Glutamatergic neuron (in vitro differentiated cells): ENCODE measurements at places on chromosomes 16 and 17. TPM values are rescaled to one million over a fixed set of nuclear protein-coding genes. Genes with fewer than 3 reads are reported as not detected.

GRCh38 chr16:29645694-29646187 lies 17.3 kb upstream of the SPN start:
- no peak overlapping the region for H3K4me3 ChIP-seq
- no peaks in the 10 kb centered on the region for H3K4me1 ChIP-seq
- no peaks in the 10 kb centered on the region for H3K27me3 ChIP-seq
- no peak for DNase-seq
- H3K27ac ChIP-seq, result no peak overlapping the region
- H3K36me3 ChIP-seq, result no peaks in the 10 kb centered on the region

DNA sequence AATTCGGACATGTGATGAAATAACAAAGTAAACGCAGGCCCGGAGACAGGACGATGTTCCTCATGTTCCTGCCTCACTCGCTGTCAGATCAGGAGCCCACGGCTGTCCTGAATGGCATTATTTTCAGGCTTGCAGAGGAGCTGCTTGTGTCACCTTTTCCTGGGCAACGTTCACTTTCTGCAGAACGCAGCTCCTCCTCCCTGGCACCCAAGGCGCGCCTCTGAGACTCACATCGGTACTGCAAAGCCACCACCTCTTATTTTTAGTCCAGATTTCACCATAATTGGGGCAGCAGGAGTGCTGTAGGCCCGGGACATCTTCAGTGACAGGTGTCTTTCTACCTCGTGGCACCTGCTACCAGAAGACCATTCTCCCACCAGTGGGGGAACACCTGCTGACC lies 8.0 kb upstream of the C16orf96 start:
- H3K4me3 ChIP-seq, result no peak overlapping the region
- no peaks in the 10 kb centered on the region for H3K36me3 ChIP-seq
- H3K27ac ChIP-seq, result no peak overlapping the region
- peaks cover 6% of the 10 kb centered on the region for H3K27me3 ChIP-seq
- DNase-seq, result no peak

DNA sequence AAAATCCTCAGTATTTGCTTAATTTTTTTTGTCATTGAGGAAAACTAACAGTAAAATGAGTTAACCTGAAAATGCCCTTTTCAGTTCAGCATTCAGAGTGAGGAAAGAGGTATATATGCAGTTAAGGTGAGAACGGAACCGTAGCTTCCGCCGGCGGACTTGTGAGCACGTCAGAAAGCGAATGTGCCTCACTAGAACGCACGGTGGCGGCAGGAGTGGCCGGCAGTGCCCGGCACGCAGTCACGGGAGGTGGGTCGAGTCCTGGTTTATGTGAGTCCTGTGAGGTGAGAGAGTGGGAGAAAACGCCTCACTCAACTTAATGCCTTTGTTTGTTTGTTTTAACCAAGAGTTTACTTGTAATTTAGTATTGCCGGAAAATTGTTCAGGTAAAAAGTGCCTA lies 6.1 kb downstream of the SEC14L1 start:
- H3K27me3 ChIP-seq, result no peaks in the 10 kb centered on the region
- peaks cover 5% of the 10 kb centered on the region for H3K36me3 ChIP-seq
- peaks cover 34% of the 10 kb centered on the region for H3K4me1 ChIP-seq
- no peak overlapping the region for H3K27ac ChIP-seq
- no peak for DNase-seq
- H3K4me3 ChIP-seq, result no peak overlapping the region

GRCh38 chr17:8755590-8756255 lies 2.6 kb downstream of the SPDYE4 start:
- peak overlapping the region; percentile 11 for H3K27ac ChIP-seq
- H3K36me3 ChIP-seq, result peaks cover 5% of the 10 kb centered on the region
- no peak overlapping the region for H3K4me3 ChIP-seq
- no peak for DNase-seq
- no peaks in the 10 kb centered on the region for H3K4me1 ChIP-seq

GRCh38 chr17:27088767-27089078 lies 205.2 kb upstream of the WSB1 start:
- peaks cover 4% of the 10 kb centered on the region for H3K36me3 ChIP-seq
- H3K4me1 ChIP-seq, result no peaks in the 10 kb centered on the region
- no peak overlapping the region for H3K4me3 ChIP-seq
- H3K27me3 ChIP-seq, result peaks cover 5% of the 10 kb centered on the region

DNA sequence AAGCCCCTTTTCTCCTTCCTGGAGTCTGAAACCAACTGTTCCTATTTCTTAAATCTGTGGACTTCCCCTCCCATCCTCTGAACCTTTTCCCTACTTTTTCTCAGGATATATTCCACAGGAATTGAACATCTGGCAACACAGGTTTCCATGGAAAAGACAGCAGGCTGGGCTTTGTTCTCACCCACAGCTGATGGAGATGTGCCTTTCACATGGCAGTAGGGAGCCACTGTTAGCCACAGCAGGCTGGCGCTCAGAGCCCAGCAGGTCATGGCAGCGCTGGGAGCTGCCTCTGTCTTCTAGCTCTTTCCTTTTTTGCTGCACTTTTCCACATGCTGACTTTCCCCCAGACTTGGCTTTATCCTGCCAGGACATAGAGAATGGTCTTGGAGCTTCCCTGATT lies 116.4 kb upstream of the NLRP1 start:
- no peak overlapping the region for H3K4me3 ChIP-seq
- H3K27me3 ChIP-seq, result peaks cover 5% of the 10 kb centered on the region
- H3K4me1 ChIP-seq, result peaks cover 17% of the 10 kb centered on the region
- peaks cover 8% of the 10 kb centered on the region for H3K36me3 ChIP-seq
- no peak overlapping the region for H3K27ac ChIP-seq

DNA sequence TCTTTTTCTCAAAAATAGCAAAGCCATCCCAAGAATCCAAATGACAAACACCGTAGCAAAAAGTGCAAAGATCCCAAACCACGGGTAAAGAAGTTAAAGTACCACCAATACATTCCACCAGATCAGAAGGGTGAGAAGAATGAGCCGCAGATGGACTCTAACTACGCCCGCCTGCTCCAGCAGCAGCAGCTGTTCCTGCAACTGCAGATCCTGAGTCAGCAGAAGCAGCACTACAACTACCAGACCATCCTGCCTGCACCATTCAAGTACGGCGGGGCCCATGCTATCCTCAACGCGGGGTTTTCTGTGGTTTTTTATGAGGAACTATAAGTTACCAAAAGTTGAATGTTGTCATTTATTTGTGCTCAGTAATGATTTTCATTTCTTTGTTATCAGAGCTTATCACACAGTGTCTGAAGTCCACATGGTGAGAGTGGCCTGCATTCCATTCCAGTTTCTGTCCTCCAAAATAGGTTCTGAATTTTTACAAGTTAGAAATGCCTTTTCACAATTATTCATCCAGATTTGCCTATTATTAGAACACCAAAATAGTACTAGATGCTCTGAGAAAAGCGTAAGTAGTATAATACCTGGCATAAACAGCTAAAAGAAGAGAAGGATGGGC lies 169.2 kb downstream of the MRTFB start:
- no peak overlapping the region for H3K4me3 ChIP-seq
- H3K27ac ChIP-seq, result no peak overlapping the region
- H3K4me1 ChIP-seq, result no peaks in the 10 kb centered on the region
- H3K36me3 ChIP-seq, result no peaks in the 10 kb centered on the region
- peak; percentile 41 for DNase-seq

GRCh38 chr16:78930561-78930960 lies 670.0 kb downstream of the MAF start:
- no peaks in the 10 kb centered on the region for H3K36me3 ChIP-seq
- no peak for DNase-seq
- H3K4me1 ChIP-seq, result peaks cover 12% of the 10 kb centered on the region
- H3K27ac ChIP-seq, result no peak overlapping the region

DNA sequence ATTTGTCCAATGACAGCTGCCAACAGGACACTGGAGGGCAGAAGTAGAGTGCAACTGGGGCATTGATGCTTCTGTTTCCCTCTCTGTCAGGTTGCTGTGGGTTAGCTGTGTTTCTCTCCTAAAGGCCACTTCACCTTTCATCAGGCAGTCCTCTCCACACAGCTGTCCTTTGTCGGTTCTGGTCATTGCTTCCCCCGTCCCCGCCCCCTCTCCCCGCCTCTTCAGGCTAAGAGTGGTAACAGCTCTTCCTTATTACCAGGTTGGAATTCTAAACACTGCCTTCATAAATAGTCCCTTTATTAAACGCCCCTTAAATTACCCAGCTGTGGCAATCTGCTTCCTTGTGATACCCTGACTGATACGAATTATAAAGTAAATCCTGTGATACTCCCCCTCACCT lies 31.8 kb upstream of the NSRP1 start:
- H3K27me3 ChIP-seq, result peaks cover 2% of the 10 kb centered on the region
- no peak overlapping the region for H3K4me3 ChIP-seq
- no peaks in the 10 kb centered on the region for H3K4me1 ChIP-seq

C17orf50 gene
- total RNA-seq, result not detected

TMEM92 gene
- not detected for total RNA-seq

TRPV3 gene
- total RNA-seq, result 0.74 TPM

HS3ST6 gene
- 7.8 TPM for total RNA-seq

ROGDI gene
- total RNA-seq, result 113 TPM

CD300E gene
- not detected for total RNA-seq

SLC6A2 gene
- not detected for total RNA-seq

KRTAP4-9 gene
- not detected for total RNA-seq
